ENCODE measurements at places on chromosomes 6 and 20.

GRCh38 chr6:157323966-157324300, 614 bp upstream of the TMEM242 start:
- DNase-seq = no peak

GRCh38 chr20:15889061-15889460, 684.2 kb downstream of the KIF16B start:
- DNase-seq = no peak

DNA sequence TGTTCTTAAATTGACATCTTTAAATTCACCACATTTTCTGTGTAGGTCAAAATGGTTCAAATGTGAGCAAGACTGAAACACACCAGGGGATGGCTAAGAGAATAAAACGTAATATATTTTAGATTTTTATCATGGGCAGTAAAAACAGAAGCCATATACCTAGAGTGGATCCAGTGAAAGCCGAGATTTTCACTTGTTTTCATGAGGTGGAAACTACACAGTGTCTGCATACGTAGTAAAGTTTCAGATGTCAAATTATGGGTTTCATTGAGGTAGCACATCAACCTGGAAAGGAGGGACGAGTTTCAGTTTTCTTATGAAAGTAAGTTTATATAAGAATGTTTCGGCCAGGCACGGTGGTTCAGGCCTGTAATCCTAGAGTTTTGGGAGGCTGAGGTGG, 25.9 kb downstream of the METTL24 start:
- DNase-seq = no peak

GRCh38 chr6:54286141-54286540, 22.1 kb upstream of the TINAG start:
- DNase-seq = no peak

- no peak for DNase-seq
These were observed 237.5 kb downstream of the ATXN1 start for GRCh38 chr6:16523606-16524379.

DNA sequence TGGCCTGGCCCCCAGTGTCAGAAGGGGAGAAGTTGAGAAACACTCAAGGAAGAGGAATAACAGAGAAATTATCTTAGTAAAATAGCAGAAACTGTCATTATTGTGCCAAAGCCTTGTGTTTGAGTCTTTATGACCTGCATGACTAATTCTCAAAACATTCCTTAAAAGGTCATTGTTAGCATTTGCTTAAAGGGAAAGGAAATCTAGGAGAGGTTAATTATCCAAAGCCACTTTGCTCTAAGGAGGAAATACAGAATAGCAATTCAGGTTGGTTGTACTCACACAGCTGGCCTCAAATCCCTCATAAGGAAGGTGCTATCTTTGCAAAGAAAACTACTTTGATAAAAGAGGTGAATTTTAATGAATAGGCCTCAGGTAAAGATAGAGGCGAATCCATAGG, 516.7 kb downstream of the CBLN4 start:
- no peak for DNase-seq

DNA sequence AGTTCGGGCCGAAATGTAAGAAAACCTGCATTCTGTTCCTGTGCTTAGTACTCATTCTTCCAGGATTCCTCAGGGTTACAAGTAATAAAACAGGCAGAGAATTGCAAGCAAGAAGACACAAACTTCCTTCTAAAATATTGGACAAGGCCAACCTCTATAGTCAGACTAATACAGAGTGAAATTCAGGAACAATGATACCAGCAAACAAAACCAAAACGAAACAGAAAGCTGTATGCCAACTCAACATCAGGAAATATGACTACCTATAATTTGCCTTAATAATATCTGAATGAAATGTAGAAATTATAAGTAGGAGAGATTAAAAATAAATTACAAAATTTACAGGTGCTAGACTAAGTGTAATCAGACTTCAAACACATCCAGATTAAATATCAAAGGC, 238.8 kb downstream of the HIVEP2 start:
- DNase-seq = no peak

- no peak for DNase-seq
These were observed 295.8 kb downstream of the PREX1 start for GRCh38 chr20:48532028-48532427.

DNA sequence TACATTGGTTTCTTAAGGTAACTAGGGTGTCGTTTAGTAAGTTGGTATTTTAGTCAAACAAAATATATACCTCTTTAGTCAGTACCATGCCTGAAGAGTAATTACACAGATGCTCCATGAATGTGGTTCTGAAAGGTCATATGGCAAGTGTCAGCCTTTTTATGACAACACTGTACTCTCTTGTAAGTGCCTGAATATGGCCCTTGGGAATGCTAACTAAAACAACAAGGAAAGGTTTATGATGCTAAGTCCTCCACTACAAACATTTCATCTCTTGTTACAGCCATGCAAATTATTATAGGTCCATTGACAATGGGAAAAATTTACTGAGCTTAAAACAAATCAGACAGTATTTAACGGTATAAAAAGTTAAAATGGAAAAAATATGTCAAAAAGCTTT, 39.0 kb upstream of the SUPT3H start:
- no peak for DNase-seq

DNA sequence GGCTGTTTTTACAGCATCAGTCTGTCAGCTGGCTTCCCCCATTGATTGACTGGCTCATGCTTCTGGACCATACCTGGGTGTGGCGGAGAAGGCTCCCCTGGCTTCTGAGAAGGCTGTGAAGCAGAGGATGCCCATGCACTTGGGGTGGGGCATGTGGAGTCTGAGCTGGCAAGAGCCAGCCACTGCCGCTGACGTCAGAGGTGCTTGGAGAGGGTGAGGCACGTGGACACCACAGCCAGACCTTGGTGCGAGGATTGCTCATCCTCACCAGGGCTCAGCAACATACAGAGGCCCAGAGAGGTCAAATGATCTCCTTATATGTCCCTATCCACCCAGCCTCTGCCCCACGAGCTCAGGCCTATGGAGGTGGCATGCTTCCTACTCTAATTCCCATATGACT, 211.2 kb upstream of the PMEPA1 start:
- no peak for DNase-seq

DNA sequence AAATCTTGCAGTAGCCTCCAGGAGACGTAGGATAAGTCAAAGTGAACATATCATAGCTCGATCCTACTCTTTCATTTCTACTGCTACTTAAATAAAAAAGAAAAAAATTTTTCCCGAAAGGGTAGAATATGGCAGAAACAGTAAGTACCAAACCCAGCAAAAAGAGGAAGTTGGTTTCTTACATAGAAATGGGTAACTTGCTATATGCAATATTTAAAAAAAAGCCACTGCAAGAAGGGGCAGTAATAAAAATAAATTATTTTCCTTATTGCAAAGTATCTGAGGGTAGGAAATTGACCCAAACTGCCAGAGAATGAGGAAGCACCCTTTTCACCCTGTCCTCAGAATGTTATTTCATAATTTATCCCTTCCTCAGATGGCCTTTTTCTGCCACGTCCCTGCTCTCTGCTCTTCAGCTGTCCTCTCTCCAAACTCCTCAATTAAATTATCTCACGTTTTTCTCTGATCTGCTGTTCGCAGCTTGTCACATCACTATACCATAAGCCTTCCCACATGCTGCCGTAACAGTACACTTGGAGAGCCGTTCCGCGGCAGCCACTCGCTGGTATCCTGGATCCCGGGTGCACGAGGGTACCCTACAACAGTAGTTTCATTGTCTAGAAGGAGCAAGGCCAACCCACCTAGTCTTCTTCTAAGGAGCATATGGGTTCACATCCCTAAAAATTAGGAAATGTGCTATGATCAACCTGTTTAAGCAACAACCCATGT, 149.6 kb downstream of the BACH2 start:
- DNase-seq = no peak

GRCh38 chr6:11791354-11792107, 12.9 kb upstream of the ADTRP start:
- DNase-seq = no peak

- no peak for DNase-seq
These were observed 18.9 kb upstream of the KIF25 start for GRCh38 chr6:167978607-167979006.

DNA sequence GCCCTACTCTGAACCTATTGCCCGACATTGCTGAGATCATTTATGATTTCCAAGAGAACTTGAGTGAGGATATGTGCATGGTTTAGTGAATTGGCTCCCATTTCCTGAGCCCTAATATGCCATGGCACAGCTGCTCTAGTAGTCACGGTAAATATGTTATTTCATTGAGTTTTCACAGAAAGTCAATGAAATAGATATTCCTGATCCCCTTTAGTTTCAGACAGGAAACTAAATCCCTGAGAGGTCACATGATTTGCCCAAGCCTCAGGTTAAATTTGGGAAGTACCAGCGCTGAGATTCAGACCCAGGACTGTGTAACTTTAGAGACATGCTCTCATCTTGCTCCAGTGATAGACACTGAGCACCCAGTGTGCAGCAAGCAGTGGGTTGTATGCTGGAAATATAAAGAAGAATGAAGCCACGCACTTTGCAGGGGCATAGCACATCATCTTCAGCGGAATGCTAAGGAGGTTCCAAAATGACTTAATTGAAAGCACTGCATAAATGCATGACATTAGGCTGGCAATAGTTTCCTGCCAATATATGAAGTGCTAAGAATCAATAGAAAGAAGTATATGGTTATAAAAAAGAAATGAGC, 70.6 kb downstream of the FARS2 start:
- DNase-seq = no peak

DNA sequence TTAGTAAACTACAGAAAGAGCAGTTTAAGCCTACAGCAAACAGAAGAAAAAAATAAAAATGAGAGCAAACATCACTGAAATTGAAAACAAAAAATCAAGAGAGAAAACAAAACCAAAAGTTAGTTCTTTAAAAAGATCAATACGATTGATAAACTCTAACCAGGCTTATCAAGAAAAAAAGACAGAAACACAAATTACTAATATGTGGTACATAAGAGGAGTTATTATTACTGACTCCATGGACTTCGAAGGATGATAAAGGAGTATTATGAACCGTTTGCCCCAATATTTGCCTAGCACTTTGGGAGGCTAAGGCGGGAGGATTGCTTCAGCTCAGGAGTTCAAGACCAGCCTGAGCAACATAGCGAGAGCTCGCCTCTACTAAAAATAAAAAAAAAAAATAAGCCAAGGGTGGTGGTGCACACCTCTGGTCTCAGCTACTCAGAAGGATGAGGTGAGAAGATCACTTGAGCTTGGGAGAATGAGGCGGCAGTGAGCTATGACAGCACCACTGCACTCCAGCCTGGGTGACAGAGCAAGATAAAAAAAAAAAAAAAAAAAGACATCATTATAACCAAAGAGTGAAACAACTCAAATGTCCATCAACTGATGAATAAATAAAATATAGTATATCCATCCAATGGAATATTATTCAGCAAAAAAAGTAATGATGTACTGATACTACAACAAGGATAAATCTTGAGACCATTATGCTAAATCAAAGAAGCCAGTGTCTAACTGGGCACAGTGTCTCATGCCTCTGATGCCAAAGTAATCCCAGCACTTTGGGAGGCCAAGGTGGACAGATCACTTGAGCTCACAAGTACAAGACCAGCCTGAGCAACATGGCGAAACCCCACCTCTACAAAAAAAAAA, 12.9 kb downstream of the TRPC4AP start:
- DNase-seq = no peak

- DNase-seq = no peak
These were observed 1.4 kb downstream of the SMAP1 start for GRCh38 chr6:70669133-70669532.

DNA sequence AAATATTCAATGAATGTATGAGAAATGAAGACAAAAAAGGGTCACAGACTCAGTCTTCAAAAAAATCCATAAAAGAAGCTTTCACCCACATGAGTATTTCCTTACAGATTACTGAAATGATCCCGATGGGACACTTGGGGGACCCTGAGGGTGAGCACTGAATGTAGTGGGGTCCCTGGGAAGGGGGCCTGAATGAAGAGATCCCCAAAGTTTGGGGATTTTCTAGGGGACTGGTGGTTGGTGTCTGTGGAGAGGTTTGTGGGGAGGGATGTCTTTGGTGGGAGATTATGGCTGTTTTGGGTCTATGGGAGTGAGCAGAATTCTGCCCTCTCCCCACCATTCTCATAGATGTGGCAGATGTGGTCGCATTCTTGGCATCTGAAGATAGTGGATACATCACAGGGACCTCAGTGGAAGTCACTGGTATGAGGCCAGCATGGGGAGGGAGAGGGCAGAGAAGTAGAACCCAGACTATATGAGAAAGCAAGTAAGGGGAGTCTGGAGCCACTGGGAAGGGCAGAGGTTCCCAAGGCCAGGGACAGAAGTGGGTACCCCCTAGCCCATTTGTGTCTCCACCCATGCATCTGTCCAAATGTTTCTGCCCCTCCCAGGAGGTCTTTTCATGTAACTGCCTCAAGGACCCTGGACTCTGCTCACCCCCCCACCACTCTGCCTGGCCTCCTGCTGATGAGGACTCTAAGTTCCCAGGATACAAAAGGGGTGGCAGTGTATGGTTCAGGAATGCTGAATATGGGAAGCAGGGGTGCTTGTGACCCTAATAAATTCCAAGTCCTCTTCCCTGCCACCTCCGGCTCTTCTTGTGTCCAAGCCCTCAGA, 1.8 kb downstream of the HSD17B8 start:
- DNase-seq = no peak

DNA sequence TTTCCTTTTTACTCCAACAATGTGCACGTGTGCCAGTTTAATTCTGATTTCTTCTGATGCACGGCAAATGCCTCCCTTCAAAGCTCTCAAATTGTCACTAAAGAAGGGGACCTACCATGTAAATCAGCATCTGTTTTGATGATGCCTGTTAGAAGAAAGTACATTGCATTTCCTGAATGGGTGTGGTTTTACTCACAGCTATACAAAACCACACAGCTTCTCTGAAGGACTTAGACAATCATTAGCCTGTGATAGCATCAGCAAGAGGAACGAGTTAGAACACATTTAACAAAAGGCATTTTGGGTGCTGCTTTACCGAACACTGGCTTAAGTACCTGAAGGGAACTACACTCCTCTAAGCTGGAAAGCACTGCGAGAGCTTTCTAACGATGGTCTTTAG, 109.4 kb downstream of the ATXN1 start:
- no peak for DNase-seq

DNA sequence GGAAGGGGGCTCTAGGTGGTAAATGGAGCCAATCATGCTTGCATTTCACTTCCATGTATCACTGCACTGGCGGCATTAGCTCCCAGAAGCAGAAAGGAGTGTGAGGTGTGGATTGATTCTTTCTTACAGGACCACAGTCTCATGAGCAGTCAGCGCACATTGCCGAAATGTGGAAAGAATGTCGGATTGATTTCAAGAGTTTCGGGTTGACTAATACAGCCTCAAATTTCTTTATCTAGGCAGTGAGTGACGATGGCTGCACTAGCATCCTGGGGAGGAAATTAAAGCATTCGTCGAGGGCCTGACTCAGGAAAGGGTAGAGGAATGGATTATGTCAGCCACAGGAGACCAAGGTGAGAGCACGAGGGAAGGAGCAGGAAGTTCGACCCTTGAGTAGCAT, 222.8 kb upstream of the CDYL start:
- no peak for DNase-seq

Data from occipital lobe (tissue), 3 donors.